Stimulated activated CD4-positive, alpha-beta T cell treated with anti-CD3 and anti-CD28 coated beads, Interleukin-4, amount 100 ng/mL, for 48 hours (primary cell): ENCODE measurements at places on chromosomes 4 and X.

DNA sequence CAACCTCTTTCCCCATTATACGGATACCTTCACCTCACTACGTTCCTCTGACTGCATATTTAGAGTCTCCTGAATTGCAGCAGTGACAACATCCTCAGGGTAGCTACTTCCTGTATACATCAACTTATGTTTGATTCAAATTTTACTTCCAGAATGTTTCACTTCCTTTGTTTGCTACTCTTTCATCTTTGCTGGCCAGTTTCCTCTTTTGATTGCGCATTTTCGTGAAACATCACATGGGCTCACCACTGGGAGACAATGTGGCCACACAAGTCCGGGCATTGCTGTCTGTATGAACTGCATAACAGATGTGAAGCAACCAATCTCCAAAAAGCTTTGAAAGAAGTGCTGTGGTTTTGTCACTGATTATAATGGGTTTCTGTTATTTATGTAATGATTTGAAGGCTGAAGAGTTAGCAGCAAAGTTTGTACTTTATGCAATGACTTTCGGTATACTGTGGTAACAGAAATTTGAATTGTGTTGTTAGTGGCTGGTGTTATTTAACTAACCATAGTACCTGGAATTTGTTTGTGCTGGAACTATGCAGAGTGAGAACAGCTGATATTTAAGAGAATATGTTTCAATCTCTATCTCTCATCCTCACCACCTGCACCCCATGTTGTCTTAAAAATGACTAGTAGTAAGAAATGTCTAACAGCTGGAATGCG, 7.4 kb downstream of the SNCA start:
- DNase-seq = no peak

DNA sequence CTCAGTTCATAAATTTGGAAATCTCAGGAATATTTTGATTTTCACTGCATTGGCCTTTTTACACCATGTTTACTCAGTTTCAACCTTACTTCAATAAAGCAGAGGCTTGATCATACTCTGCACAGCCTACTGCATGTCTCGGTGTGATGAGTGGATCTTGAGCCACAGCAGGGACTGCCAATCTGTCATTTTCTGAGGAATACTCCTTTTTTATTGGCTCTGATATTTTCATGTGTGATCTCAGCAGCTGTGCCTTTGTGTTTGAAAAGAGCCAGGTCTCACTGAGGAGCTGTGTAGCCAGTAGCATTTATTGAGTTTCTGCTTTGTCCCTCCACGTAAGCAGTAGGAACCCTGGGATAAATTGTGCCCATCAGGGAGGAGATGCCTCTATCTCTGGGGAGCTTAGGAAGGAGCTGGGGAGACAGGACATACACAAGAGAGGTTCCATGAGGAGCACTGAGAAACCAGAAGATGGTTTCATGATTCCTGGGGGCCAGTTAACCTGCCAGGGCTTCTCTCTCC, 18.9 kb upstream of the TRIM2 start:
- no peak for DNase-seq

DNA sequence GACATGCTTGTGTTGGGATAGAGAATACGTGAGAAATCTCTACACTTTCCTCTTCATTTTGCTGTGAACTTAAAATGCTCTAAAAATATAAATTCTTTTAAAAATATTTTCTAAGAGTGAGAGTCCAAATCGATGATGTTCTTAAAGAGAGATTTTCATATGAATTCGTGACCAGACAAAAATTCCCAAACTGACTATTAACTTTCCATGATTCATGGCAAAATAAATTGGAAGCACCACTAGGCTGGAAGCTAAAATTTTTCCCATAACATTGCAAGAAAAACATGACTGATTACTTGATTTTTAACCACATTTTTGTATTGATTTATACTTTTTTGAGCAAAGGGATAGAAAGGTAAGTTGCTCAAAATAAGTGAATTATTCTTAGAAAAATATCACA, 201.1 kb downstream of the ANTXR2 start:
- no peak for DNase-seq

DNA sequence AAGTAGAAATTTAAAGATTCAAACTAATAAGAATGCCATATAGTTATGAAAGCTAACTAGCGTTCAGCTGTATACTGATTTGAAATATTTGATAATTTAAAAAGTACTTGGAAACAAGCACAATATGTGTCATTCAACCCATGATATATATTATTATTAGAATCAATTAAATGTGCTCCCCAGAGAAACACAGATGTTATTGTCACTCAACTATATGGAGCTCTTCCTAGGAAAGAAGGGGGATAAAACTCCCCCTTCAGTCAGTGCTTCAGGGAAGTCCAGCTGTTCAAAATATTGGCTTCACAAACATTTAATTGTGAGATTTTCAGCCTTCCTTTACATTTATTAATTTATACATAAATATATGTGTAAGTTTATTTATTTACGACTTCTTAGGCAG, 135.9 kb downstream of the SLC4A4 start:
- DNase-seq = no peak

GRCh38 chr4:151524610-151525009, 115.6 kb downstream of the FHIP1A start:
- no peak for DNase-seq

- no peak for DNase-seq
Measured at GRCh38 chrX:153491351-153491914, 3.3 kb upstream of the BGN start.

GRCh38 chr4:126338548-126338947, 1023.8 kb downstream of the FAT4 start:
- no peak for DNase-seq

DNA sequence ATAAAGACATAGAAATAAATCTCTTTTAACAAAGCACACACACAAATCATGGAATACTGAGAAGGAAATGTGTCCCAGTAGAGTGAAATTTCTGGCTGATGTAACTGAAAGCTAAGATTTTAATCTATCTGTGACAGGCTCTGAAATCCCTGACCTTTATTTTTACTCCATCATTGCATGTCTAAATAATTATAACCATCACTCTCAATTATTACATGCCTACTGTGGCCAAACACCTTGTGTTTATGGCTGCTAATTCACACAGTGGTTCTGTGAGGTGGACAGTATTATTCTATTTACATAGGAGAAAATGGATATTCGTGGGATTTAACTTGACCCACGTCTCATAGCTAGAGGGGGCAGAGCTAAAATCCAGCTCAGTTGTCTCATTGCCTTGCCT, 438.1 kb downstream of the TLL1 start:
- DNase-seq = no peak

DNA sequence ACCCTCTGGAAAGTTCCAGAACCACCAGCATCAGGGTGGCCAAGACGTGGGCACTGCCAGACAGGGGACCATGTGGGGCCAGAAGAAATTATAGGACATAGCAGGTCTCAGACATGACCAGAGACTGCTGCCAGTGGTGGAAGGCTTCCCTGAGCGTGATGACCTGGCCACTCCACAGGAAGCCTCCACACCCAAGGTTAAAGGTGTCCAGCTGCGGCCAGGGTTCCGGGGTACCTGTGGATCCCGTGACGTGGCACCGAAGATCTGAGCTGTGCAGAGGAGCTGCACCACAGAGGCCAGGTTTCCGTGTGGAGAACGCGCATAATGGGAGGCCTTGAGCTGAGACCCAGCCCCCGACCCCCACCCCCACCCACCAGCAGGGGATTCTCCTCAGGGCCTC, 16.4 kb upstream of the CTBP1 start:
- no peak for DNase-seq

DNA sequence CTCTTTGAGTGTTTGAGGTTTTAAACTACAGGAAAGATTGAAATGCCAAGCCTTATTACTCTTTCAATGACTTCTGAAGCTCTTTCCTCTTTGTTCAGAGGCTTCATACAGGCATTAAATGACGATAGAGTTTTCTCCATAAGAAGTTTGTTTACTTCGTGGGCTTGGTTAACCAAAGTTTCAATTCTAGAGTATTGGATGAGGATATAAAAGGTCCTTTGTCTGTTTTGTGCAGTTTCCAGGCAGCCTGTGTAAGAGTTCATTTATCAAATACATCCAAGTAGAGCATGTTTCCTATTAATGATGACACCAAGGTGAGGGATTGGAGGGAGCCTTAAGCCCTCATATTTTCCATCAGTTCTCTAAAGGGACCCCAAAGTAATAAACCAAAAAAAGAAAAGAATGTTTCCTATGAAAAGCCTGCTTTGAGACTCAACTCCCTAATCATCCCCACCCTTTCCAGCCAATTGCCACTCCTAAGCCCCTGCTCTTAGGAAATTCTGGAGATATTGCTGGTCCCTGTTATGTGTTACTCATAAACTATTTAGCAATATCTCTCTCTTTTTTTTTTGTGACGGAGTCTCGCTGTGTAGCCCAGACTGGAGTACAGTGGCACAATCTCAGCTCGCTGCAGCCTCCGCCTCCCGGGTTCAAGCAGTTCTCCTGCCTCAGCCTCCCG, 106.2 kb upstream of the IL13RA1 start:
- DNase-seq = no peak

DNA sequence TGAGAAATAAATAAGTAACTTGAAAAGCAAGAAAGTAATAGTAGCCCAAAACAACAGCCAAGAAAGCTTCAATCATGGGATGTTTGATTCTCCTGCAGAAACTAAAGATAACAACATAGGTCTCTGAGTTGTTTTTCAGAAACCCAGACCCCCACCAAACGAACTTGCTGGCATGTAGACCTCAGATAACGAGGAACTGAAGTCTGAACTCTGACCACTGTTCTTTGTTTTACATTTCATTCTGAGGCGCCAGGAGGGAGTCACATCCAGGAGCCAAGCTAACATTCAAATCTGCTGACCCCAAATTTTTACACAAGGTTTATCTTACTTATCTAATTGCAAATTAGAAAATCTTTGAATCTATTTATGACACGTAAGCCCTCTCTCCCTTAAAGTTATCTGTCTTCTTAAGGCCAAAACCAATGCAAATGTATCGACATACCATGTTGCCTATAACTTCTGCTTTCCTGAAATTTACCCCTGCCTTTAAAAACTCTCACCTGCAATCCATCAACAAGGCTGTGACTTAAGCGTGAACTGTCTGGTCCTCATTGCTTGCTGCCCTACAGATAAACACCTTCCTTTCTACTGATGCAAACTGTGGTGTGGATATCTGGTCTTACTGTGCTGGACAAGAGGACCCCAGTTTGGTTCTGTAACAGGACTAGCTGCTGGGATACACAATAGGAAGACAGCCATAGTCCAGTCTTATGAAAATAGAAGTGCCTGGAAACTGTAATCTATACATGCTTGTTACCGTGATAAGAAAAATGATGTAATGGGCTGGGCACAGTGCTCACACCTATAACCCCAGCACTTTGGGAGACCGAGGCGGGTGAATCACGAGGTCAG, 37.5 kb upstream of the NEIL3 start:
- no peak for DNase-seq

GRCh38 chrX:1464971-1465285, 12.2 kb upstream of the ASMTL start:
- DNase-seq = no peak

GRCh38 chr4:189525304-189525703, 415.4 kb upstream of the FRG1 start:
- no peak for DNase-seq

GRCh38 chr4:98745366-98745765, 87.0 kb upstream of the TSPAN5 start:
- DNase-seq = no peak

GRCh38 chr4:135244056-135244455, 1042.5 kb upstream of the PABPC4L start:
- no peak for DNase-seq

GRCh38 chr4:131547506-131547981, 1601.5 kb upstream of the PCDH10 start:
- no peak for DNase-seq

DNA sequence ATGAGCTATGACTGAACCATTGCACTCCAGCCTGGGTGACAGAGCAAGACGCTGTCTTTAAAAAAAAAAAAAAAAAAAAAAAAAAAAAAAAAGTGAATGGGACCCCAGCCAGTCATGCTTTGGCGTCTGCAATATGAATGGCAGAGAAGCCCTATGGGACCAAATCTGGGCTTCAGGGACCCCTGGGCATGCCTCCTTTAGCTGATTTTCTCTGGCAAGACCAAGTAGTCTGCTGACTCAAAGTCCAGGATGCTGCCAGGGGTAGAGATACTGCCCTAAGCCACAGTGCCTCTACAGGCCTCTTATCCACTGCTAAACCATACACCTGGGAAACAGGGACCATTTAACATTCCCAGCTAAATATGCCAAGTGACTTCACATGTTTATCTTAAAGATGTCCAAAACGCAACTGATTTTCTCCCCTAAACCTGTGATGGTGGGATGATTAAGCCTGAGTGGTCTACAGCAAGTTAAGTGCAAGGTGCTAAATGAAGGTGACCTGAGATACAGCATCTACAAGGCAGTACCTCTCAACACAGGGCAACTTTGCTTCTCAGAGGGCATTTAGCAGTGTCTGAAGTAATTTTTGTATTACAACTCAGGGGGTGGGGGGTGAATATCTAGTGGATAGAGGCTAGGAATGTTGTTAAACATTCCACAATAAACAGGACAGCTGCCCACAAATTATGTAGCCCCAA, 5.8 kb downstream of the RPS4X start:
- no peak for DNase-seq
